ENCODE measurements at places on chromosomes 6 and 20.

DNA sequence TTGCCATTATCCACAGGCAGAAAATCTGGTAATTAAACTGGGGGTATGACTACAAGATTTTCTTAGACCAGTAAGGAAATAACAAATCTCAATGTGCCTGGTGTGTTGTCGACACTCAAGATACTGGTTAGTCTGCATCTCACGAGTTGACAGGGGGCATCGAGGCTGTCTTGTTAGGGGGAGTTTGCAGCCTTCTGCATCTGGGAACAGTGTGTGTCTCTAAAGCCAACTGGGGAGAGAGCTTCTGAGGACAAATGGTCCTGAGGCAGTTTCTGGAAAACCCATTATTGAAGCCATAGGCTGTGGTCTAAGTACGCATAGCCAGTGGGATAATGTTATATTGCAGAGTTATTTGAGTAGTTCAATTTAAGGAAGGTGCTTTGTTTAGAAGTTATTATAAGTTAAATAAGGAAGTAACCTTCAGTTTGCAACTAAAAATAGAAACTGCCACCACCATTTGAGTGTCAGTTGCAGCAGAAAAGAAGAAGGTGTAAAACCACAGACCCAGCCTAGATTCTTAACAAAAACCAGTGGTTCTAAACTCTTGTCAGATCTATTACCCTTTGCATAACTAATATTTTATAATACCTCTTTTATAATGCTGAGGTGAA lies 15.4 kb upstream of the MAPK13 start:
- DNase-seq, result no peak

DNA sequence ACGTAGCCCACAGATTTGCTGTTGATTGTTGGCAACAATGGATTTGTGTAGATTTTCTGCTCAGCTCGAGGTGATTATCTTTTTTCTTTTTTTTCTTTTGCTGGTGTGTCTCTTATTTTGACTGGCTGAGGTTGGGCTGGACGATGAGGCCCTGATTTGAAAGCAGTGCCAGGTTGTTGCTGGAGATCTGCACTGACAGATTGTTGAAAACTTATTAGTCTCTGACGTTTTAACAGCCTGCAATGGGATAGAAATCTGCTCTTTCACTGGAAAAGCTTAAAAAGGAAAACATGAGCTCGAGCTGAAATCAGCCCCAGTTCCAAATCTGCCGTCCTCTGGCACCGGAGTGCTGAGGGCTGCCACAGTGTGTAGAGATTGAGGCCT lies 87.7 kb downstream of the PDE7B start:
- no peak for DNase-seq

DNA sequence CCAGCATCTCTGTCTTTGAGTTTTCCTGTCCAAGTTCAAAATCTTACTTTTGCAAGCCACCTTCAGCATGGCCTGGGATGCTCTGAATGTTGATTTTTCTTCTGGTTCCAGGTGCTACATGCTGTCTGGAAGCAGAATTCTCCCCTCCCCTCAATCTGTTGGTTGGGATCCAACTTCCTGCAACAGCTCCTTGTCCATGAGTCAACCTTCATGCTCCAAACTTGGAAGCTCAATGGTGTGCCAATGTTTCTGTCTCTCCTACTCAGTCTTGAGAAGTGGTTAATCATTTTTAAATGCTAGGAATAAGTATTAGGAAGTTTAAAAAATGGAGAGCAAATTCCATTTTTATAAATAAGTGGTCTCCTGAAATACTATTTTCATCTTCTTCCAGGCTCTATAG lies 33.2 kb upstream of the PLEKHG1 start:
- DNase-seq, result no peak

DNA sequence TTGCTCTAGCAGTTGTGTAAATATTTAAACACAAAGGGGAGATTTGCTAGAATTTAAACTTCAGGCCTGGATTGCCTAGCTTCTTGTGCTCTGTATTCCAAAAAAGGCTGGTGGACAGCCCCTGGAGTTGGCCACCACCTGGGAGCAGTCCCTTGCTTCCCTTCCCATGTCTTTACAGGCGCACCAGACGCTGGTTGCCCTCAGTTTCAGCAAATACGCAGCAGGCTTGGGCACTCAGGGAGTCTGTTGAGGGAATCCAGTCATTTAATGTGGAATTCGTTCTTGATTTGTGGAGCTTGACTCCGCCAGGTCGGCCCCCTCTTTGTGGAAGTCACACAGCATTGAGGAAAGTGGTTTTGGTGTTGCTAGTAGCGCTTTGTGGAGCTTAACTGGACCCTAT lies 156.8 kb downstream of the DTNBP1 start:
- no peak for DNase-seq

DNA sequence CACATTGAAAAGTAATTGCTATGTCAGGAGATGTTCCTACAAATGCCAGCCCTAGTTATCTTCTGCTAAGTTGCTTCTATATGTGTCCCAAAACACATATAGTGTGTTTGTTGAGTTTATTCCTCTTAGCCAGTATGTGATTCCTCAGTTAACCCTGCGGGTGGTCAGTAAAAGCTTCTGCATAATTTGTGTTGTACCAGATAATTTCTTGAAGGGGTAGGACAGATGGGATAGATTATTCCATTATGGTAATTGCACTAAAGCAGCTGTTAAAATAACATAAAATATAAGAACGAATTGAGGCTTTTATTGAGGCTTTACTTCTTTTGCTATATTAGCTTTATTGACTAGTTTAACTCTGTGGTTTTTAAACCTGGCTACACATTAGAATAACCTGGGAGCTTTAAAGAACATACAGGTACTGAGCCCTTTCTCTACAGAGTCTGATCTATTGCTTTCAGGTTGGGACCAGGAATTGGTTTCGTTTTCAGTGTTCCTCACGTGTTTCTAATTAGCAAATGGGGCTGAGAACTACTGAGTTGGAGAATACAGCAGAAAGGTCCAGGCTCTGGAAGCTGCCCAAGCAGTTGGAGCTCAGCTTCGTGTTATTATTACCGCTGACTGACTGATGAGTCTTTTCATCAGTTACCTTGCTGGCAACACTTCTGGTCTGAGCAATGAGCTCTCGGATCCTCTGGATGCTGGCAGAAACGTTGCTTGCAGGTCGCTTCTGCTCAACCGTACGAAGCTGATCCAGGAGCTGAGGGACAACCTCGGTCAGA lies 56.9 kb downstream of the FAM229B start:
- no peak for DNase-seq

DNA sequence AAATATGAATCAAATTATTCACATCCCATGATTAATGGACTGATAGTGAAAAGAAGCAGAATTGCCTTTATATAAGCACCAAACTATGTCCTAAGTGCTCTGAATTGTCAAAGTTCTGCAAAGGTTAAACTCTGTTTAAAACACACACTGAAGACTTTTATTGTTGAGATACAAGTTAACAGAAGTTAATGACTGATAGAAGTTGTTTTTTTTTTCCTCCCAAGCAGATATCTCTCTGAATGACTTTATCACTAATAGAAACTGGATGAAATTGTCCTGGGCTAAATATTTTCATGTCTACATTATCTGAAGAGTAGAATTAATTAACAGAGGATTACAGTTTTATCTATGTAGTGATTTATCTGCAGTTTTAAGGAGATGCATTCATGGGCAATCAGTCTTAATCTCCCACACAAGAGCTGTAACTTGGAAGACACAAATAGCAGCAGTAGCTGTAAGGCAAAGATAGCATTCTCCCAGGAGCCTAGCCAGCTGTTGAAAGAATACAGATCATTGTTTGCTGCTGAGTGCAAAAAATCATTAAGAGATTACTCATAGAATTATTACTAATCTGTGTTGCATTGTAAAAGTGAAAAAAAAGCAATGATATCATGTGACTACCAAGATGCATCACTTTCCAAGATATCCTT lies 49.9 kb downstream of the BMP5 start:
- DNase-seq, result no peak

- DNase-seq, result no peak
Observed at GRCh38 chr20:6501061-6501460, 266.4 kb upstream of the BMP2 start.

DNA sequence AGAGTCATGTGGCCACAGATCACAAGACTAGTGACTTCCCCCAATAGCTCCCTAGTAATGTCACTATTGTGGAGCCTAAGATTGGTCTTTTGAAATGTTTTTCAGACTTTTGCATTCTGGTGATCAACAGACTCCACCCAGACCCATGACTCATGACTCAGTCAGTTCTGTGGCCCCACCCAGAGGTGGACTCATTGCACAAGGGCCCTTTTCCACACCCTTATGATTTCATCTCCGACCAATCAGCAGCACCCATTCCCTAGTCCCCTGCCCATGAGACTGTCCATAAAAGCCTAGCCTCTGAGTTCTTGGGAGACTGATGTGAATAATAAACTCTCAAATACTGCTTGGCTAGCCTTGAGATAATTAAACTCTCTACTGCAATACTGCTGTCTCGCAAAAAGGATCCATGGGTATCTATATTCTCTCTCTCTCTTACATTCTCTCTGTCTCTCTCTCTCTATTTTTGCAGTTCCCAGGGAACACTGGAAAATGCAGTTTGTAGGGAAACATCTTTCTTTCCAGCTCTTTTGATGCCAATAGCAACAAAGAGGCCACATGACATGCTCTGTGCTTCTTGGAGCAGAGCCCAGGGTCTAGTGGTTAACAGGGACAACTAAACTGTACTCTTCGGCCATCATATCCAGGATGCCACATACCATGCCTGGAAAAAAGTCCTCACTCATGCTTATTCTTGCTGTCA lies 71.3 kb upstream of the IYD start:
- no peak for DNase-seq

DNA sequence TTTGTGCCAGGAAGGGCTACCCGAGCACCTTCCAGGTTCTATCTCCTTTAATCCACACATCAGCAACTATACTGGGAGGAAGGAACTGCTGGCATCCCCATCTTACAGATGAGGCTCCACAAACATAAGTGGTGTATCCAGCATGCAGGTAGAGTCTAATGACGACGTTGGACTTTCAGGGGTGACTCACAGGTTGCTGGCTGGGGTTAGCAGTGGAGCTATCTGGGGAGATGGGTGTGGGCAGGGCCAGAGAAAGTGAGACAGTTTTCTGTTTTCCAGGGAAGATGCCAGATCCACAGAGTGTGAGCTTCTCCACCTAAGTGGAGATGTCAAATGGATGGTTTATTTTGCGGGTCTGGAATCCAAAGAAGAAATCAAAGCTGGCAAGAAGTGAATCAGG lies 31.8 kb downstream of the CDH22 start:
- no peak for DNase-seq

DNA sequence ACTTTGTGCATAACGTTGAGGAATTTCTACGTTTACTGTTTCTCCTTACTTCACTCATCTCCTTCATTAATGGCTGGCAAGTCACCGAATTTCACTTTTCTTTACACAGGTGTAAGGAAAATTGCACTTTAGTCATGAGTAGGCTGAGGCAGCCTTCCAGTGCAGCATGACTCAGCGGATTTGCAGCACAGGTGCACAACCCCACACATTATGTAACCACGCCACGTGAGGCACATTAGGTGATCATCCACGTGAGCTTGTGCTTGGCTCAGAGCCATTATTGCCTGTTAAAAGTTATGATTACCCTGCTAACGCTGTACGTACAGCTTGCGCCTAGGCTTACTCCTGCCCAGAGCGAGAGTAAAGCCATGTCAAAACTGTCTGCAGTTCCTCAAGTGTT lies 158.8 kb downstream of the NKAIN2 start:
- DNase-seq, result no peak

GRCh38 chr6:24614648-24615047 lies 31.3 kb downstream of the KIAA0319 start:
- no peak for DNase-seq

DNA sequence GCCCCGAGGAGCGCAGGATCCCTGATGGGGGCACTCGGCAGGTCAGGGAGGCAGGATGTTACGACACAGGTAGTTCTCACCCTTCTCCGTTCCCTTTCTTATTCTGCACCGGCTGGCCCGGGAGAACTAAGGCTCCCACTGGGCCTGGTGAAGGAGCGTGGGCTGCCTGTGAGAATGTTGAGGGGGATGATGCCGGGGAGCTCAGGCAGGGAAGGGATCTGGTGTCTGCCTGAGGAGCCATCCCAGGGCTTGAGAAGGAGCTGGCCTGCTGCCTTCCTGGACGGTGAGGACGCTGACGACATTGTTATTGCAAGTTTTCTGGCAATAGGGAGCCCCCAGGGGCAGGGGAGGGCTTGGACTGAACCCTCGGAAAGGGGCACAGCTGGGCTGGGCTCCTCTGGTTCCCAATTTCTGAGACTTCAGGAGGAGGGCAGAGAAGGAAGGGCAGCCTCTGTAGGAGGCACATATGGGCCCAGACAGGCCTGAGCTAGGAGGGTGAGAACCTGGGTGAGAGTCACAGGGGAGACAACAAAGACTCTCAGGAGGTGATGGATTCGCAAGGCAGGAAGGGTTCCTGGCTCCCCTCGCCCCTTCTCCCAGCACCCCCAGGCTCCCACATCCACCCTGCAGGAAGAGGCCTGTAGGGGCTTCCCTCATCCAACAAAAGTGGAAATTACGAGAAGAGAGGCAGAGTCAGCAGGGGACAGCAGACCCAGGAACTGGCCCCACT lies 32.8 kb downstream of the CYP21A2 start:
- DNase-seq, result no peak

DNA sequence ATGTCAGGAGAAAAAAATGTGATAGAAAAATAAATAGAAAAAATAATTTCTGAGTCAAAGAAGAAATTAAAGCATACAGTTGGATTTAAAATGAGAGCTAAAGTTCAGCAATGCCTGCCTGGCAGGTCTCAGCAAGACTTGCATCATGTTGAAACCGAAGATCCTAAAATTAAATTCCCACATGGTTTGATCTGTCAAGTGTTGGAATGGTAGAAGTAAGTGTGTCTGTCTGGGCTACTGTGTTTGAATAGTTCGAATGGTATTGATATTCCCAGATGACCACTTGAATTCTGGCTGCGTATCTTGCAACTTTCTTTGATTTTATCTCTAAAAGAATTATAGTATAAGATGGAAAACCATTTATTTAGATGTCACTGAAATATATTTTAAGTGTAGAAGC lies 1349.6 kb downstream of the EPHA7 start:
- DNase-seq, result no peak

- DNase-seq, result no peak
Observed at GRCh38 chr20:11158146-11158545, 484.3 kb upstream of the JAG1 start.

GRCh38 chr6:3306848-3307247 lies 48.1 kb downstream of the PSMG4 start:
- no peak for DNase-seq

DNA sequence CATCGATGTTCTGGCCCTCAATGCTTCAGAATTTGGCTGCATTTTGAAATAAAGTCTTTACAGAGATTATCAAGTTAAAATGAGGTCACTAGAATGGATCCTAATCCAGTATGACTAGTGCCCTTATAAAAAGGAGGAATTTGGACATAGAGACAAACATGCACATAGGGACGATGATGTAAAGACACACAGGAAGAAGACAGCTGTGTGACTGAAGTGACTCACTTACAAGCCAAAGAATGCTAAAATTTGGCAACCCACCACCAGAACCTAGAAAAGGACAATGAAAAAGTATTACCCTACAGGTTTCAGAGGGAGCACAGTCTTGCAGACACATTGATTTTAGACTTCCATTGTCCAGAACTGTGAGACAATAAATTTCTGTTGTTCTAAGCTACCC lies 322.8 kb upstream of the GJE1 start:
- DNase-seq, result no peak
